Endothelial cell (in vitro differentiated cells): ENCODE measurements at places on chromosomes 7 and 10. TPM values are rescaled to one million over a fixed set of nuclear protein-coding genes. Genes with fewer than 3 reads are reported as not detected.

- no peaks in the 10 kb centered on the region for H3K4me1 ChIP-seq
- H3K27ac ChIP-seq: no peak overlapping the region
- H3K36me3 ChIP-seq: no peaks in the 10 kb centered on the region
- H3K4me3 ChIP-seq: no peak overlapping the region
These were observed 13.9 kb downstream of the PRSS2 start for GRCh38 chr7:142784716-142785115.

DNA sequence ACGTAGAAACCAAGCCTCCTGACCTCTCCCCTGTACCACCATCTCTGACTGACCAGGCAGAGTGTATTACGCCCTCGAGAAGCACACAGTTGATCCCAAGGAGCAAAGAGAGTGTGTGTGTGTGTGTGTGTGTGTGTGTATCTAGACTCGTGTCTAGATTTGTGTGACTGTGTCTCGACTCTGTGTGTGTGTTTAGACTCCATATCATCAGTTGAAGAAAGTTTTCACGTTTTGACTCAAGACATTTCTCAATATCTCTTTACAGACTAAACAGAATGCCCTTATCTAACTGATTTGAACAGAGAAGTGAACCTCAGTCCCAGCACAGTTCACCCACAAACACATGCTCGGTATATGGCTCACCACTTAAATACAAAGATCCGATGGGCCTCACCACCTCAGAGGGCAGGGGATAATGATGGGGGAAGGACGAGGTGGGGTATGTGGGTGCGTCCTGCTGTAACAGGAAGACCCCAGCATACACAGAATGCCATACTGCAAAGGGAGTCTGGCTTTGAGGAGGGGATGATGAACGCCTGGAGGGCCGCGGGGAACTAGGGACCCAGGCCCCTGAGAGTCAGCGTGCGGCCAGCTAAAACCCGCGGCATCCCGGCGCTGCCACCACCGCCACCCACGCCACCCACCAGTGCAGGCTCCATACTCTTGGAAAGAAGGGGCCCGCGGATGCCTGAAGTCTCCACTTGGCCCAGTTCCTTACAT is 780 bp downstream of the ALDH18A1 start:
- peak overlapping the region; percentile 99 for H3K4me3 ChIP-seq
- peaks cover 26% of the 10 kb centered on the region for H3K36me3 ChIP-seq
- peaks cover 8% of the 10 kb centered on the region for H3K4me1 ChIP-seq
- peaks cover 1% of the 10 kb centered on the region for H3K27me3 ChIP-seq
- no peak for DNase-seq

- no peak for DNase-seq
- no peaks in the 10 kb centered on the region for H3K27me3 ChIP-seq
- H3K36me3 ChIP-seq: no peaks in the 10 kb centered on the region
- H3K27ac ChIP-seq: no peak overlapping the region
These were observed 186.9 kb downstream of the AHR start for GRCh38 chr7:17485368-17485767.

Gene ASZ1
- total RNA-seq: not detected

- no peak overlapping the region for H3K4me3 ChIP-seq
- no peaks in the 10 kb centered on the region for H3K4me1 ChIP-seq
- H3K27me3 ChIP-seq: no peaks in the 10 kb centered on the region
- no peak for DNase-seq
- no peak overlapping the region for H3K27ac ChIP-seq
These were observed 132.1 kb downstream of the PLCE1 start for GRCh38 chr10:94125856-94126255.

Gene NKX2-3
- 0.82 TPM for total RNA-seq

DNA sequence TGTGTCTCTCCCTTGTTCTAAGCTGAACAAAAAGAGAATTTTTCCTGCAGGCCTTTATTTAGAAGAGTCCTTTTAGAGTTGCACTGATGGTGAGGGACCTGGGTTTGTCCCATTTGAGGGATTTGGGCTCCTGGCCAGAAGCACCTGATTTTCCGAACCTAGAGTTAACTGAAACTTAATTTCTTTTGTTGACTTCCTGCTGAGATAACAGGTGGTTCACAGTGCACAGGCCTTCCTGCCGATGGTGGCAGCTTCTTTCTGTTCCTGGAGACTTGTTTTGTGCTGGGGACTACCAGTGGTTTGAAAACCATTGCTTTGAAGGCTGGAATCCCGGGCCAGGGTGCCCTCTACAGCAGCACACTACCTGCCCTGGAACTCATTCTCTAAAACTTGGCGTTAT is 99.2 kb downstream of the SUGCT start:
- DNase-seq: no peak
- no peak overlapping the region for H3K27ac ChIP-seq
- H3K27me3 ChIP-seq: no peaks in the 10 kb centered on the region
- H3K4me1 ChIP-seq: peaks cover 2% of the 10 kb centered on the region
- H3K36me3 ChIP-seq: no peaks in the 10 kb centered on the region

Gene ANXA7
- total RNA-seq: 92.6 TPM

DNA sequence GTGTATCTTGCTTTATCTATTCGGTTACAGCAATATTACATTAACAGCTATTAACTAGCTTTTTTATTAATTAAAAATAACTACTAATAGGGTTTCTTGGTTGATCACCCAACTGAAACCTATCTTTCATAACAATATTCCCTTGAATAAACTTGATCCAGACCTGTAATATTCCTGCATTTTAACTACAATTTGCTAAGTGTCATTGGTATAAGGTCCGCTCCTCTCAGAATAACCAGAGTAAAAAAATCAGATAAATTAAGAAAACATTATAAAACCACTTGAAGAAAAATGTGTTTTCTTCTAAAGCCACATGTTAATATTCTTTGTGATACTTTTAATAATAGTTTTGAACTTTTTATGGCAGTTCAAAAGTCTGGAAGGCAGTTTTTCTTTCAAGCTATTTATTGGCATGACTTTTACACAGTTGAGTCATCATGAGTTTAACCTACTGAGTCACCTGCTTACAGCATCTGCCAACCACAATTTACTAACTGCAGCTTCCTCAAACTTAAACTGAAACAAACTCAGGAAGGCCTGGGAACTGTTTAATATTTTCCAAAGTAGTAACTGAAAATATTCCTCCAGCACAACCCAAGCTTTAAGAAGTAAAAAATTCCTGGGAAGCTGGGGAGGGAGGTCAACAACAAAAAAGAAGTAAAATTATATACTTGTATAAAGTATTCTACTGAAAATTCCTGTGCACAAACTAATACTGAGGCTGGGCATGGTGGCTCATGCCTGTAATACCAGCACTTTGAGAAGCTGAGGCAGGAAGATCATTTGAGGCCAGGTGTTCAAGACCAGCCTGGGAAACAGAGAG is 103.2 kb downstream of the NRBF2 start:
- peaks cover 4% of the 10 kb centered on the region for H3K36me3 ChIP-seq
- DNase-seq: no peak
- H3K4me3 ChIP-seq: no peak overlapping the region
- no peak overlapping the region for H3K27ac ChIP-seq
- peaks cover 22% of the 10 kb centered on the region for H3K4me1 ChIP-seq

GRCh38 chr7:29090151-29090805 is 56.1 kb downstream of the CPVL start:
- H3K4me1 ChIP-seq: peaks cover 22% of the 10 kb centered on the region
- no peak overlapping the region for H3K27ac ChIP-seq
- no peaks in the 10 kb centered on the region for H3K36me3 ChIP-seq
- H3K27me3 ChIP-seq: peaks cover under 1% of the 10 kb centered on the region
- H3K4me3 ChIP-seq: no peak overlapping the region

DNA sequence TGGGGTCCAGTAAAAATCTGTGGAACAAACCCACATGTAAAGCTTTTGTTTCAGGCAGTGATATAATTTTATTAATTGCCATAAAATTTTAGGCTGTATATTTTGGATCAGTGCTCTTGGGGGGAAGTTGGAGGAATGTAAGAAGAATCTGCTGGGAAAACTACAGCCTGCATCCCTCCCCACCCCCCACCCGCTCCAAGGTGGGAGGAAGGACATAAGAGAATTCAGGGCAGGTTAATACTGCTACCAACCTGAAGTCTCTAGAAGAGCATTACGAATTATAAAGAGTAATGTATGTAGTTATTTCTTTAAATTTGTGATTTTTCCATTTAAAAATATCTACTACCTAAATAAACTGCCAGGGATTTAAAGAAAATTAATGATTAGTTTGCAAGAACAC is 47.2 kb upstream of the GPR37 start:
- H3K4me1 ChIP-seq: peaks cover 21% of the 10 kb centered on the region
- H3K36me3 ChIP-seq: no peaks in the 10 kb centered on the region
- no peaks in the 10 kb centered on the region for H3K27me3 ChIP-seq
- H3K27ac ChIP-seq: no peak overlapping the region
- no peak for DNase-seq

GRCh38 chr7:42672339-42672999 is 239.4 kb downstream of the C7orf25 start:
- H3K36me3 ChIP-seq: no peaks in the 10 kb centered on the region
- H3K4me1 ChIP-seq: no peaks in the 10 kb centered on the region
- no peak overlapping the region for H3K27ac ChIP-seq
- no peak for DNase-seq
- no peak overlapping the region for H3K4me3 ChIP-seq

- H3K27me3 ChIP-seq: peaks cover 14% of the 10 kb centered on the region
- H3K27ac ChIP-seq: no peak overlapping the region
- DNase-seq: no peak
- no peak overlapping the region for H3K4me3 ChIP-seq
- H3K4me1 ChIP-seq: peaks cover 18% of the 10 kb centered on the region
These were observed 91.4 kb upstream of the MACROH2A2 start for GRCh38 chr10:69960988-69961880.

GRCh38 chr10:104328646-104328895 is 9.7 kb downstream of the ITPRIP start:
- peaks cover 83% of the 10 kb centered on the region for H3K4me1 ChIP-seq
- no peak for DNase-seq
- H3K27me3 ChIP-seq: peaks cover 21% of the 10 kb centered on the region
- peaks cover 17% of the 10 kb centered on the region for H3K36me3 ChIP-seq

DNA sequence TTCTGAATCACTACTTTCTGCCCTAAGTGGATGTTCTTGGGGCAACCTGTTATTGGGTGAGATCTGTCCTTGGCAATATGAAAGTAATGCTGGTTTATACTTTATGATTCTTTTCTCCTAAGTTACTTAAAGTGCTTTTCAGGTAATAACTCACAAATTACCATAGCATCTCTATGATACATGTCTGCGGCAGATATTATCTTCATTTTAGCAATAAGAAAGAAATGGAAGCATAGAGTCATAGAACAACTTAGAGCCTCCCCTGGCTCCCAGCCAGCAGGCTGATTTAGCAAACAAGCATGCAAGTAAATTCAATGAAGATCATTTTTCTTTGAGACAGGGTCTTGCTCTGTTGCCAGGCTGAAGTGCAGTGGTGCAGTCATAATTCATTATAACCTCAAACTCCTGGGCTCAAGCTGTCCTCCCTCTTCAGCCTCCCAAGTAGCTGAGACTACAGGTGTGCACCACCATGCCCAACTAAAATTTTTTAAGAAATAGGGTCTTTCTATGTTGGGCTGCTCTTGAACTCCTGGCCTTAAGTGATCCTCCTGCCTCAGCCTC is 38.1 kb upstream of the GRM8 start:
- peaks cover 1% of the 10 kb centered on the region for H3K27me3 ChIP-seq
- H3K4me1 ChIP-seq: peaks cover 2% of the 10 kb centered on the region
- no peaks in the 10 kb centered on the region for H3K36me3 ChIP-seq
- no peak for DNase-seq
- H3K4me3 ChIP-seq: no peak overlapping the region

Gene LRRC18
- not detected for total RNA-seq

Gene KCNIP2
- 7.7 TPM for total RNA-seq

- H3K36me3 ChIP-seq: peaks cover 19% of the 10 kb centered on the region
- no peaks in the 10 kb centered on the region for H3K27me3 ChIP-seq
- DNase-seq: no peak
- H3K4me1 ChIP-seq: peaks cover 12% of the 10 kb centered on the region
These were observed 64.8 kb downstream of the AVL9 start for GRCh38 chr7:32560075-32560474.

GRCh38 chr7:97307521-97308108 is 190.1 kb downstream of the SDHAF3 start:
- no peak overlapping the region for H3K4me3 ChIP-seq
- H3K27ac ChIP-seq: no peak overlapping the region
- H3K4me1 ChIP-seq: no peaks in the 10 kb centered on the region
- H3K36me3 ChIP-seq: no peaks in the 10 kb centered on the region

- no peak for DNase-seq
- no peak overlapping the region for H3K27ac ChIP-seq
- H3K36me3 ChIP-seq: peaks cover 6% of the 10 kb centered on the region
- no peaks in the 10 kb centered on the region for H3K4me1 ChIP-seq
- H3K27me3 ChIP-seq: peaks cover 4% of the 10 kb centered on the region
These were observed 268.3 kb downstream of the DIP2C start for GRCh38 chr10:421170-421569.

DNA sequence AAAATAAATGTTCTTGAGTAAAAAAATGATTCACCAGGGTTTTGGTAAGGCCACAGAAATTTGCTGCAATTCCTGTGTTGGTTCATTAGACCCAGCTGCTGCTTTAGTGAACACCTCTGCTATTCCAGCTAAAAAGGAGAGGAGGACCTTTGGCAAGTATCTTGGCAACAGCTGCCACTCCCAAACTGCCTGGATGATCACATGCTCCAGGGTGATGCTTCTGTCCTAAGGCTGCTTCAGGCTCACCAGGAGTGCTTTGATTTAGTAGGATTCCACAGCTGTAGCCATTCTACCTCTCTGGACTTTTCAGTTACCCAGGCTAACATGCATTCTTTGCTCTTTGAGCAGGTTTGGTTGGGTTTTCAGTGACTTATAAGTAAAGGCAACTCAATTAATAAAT is 82.6 kb upstream of the NPVF start:
- no peak overlapping the region for H3K4me3 ChIP-seq
- no peaks in the 10 kb centered on the region for H3K27me3 ChIP-seq
- no peak overlapping the region for H3K27ac ChIP-seq
- H3K36me3 ChIP-seq: no peaks in the 10 kb centered on the region

DNA sequence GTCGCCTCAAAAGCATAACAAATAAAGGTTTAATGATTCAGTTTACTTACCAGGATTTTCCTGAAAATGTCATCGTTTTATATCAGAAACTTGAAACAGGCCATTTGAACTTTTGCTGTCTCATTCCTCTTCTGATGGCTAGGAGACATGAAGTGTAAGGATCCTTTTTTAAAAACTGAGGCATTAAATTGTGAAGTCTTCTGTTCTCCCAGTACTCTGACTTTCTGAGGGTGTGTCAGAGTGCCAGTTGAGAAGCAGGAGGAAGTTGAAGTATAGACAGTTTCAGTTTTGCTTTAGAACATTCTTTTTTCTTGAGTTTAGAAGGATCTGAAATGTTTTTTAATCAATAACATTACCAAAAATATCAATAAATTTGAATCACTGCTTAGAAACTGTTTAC is at the start of gene SAMD9L:
Gene SAMD9L (minus strand): TSS at position 242 of the 400 bp plus-strand sequence. CDS start 12,414 bp downstream, outside the sequence.
- H3K4me3 ChIP-seq: no peak within 1 kb of the TSS
- no peaks in the 10 kb centered on the region for H3K27me3 ChIP-seq
- H3K4me1 ChIP-seq: peaks cover 9% of the 10 kb centered on the region
- H3K27ac ChIP-seq: no peak within 1 kb of the TSS
- no peak for DNase-seq

Gene HYCC1
- 93.8 TPM for total RNA-seq

Gene GNAI1
- 132 TPM for total RNA-seq

DNA sequence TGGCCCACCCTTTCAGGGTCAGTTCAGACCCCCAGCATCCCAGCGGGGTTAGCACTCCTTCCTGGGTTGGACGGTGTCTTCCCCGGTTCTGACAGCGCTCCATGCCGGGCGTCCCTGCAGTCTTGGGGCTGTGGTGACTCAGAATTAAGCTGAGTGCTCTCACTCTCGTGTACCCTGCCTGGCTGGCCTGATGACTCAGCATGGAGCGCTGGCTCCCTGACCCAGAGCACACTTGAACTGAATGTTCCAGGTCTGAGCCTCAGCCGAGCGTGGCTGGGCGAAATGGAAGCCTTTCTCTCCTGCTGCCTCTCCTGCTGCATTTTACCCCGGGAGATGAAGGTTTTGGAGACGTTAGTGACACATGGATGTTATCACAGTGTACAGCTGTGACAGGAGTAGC is 7.1 kb downstream of the BAG3 start:
- H3K4me1 ChIP-seq: peaks cover 26% of the 10 kb centered on the region
- H3K36me3 ChIP-seq: peaks cover 4% of the 10 kb centered on the region
- H3K4me3 ChIP-seq: no peak overlapping the region
- H3K27ac ChIP-seq: no peak overlapping the region
- DNase-seq: no peak
